AG08396 (cell line): ENCODE measurements at places on chromosomes 5 and 9.

- DNase-seq: no peak
Observed at GRCh38 chr9:129414993-129415941, 205.6 kb downstream of the C9orf50 start.

DNA sequence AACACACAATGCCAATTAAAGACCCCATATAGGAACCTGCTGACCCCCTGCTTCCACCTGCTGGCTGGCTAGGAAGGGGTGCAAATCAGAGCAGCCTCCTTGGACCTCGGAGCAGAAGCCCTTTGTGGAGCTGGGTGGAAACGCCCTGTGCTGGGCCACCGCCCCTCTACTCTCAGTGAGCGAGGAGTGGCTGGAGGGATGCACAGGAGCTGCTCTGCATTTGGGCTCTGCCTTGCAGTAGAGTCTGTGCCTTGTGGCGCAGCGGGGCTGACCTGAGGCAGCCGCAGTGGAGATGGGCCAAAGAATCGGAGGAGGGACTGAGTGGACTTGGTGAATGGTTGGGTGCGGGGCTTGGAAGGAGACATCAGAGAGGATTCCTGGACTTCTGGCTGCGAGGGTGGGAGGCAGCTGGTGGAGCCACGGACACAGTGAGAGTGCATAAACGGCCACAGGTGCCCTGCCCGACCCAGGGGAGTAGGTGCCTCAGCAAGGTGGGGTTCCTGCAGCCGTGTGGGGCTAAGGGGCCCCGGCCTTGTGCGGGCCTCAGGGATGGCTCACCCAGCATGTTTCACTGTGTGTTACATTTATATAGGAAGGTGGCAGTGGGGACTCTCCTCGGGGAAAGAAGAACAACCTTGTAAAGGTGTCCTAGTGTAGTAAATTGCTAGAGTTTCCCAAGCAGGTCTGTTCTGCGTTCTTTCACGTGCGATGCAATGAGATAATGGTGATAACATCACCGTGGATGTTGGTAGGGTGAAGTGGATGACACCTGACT, 14.1 kb upstream of the IRX4 start:
- no peak for DNase-seq

DNA sequence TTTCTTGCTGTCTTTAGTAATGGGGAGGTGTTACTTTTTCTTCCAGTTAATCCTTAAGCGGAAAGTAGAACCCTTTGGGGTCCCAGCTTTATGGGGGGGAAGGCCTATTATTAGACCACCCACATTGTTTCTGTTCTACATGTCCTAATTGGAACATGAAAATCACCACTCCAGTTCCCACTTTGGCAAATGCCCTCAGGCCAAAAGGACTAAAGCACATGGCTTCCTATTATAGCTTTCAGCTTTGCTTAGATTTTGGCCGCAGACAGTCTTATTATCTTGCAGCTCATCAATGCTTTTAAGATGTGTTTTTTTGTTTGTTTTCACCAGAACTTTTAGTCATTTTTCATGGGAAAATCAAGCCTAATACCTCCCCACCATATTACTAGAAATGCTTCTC, 296.8 kb upstream of the ANKH start:
- no peak for DNase-seq

DNA sequence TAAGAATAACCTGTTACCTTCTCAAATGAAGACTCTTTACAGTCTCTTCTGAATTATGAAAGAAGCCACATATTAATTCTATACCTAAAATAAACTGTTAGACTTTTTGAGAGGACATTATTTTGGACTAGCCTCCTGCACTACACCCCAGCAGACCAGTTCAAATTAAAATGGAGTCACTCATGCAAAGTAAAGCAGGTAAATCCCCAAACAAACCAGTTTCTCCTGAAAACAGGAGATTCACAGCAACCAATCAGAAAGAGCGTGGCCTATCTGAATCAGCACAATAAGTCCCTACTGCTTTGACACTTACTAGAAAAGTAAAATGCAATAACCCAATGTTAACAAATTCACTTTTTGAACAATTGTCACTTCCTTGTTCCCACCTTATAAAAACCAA, 58.8 kb downstream of the PTBP3 start:
- DNase-seq: no peak

GRCh38 chr9:8660383-8660782, 860.8 kb upstream of the DMAC1 start:
- DNase-seq: no peak

DNA sequence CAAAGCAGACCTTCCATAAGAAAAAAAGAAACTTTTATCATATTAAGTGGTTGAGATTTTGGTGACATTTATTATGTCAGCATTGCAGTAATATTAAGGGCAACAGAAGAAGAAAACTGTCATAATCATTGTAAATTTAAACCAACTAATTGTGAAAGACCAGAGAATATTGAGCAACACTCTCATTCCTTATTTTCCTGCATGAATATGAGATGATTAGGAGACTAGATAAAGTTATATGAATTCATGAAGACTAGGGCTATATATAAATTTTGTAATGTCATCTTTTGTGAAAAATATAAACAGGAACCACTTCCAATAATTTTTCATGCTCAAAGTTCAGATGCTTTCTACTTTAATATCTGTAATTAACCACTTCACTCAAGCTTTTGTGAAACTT, 974.5 kb upstream of the CDH10 start:
- no peak for DNase-seq

- no peak for DNase-seq
Observed at GRCh38 chr5:108830705-108831276, 83.1 kb downstream of the FER start.

GRCh38 chr5:6701491-6701890, 11.7 kb upstream of the TENT4A start:
- DNase-seq: no peak

DNA sequence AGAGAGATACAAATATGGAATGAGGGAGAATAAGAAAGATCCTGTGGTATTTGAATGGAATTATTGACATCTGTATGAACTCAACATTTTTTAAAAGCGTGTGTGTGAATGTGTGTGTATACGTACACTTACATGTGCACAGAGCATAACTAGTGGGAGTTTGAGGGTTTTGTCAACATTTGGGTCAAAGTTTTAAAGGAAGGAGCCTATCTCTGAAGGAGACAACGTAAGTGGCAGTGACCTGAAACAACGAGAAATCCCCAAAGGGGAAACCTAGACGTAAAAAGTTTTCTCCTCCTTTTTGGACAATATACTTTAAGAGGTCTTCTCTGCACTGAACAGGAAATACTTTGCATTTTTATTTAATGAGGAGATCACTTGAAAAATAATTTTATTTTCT, 40.2 kb upstream of the DTWD2 start:
- no peak for DNase-seq

- no peak for DNase-seq
Observed at GRCh38 chr5:77123057-77123456, 36.0 kb upstream of the ZBED3 start.

DNA sequence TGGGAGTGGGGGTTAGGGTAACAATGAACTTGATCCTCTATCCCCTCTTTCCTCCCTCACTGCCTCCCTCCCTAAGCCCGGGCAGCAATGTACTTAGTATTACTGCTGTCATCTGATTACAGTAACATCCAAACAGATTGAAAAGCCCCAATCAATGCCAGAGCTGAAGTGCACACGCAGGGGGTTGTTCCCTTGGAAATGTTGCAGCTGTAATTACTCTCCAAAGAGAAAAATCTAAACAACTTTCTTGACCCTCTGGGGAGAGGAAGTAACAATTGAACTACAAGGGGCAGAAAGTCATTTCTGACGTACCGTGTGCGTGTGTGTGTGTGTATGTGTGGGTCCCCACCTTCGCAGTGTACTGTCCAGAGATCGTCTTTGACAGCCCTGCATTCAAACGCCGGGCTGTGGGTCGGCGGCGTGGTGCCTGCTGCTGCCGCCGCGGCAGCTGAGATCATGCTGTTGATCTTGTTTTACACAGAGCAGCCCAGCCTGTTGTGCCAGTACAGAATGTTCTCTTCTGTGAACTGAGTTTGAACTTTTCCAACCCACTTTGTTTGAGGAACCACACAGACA, 66.0 kb upstream of the KLF9 start:
- DNase-seq: peak; percentile 57

GRCh38 chr9:69951411-69951810, 92.2 kb upstream of the MAMDC2 start:
- DNase-seq: no peak

GRCh38 chr5:127962491-127962890, 121.1 kb upstream of the SLC12A2 start:
- no peak for DNase-seq

DNA sequence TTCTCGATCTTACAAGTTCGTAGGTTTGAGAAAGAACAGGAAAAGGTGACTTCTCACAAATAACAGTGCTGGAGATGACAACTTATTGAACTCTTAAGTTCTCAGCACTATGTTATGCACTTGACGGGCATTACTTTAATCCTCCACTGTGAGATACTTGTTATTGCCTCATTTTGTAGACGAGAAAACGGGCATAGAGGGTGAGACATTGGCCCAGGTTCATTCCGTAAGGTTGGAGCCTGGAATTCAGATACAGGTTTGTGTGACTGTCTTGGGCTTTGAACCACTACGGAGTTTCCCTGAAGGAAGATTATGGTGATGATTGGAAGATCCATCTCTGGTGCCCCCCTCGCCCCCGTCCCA, 657 bp downstream of the MAT2B start:
- DNase-seq: peak; percentile 8
